Subcutaneous preadipocyte (primary cell): ENCODE measurements at places on chromosomes 2 and 18. TPM values are rescaled to one million over a fixed set of nuclear protein-coding genes. Genes with fewer than 3 reads are reported as not detected.

Gene CTAGE1
- total RNA-seq: not detected in 2 replicates

Gene REG1A
- not detected in 2 replicates for total RNA-seq

Gene STON1
- 3.3 and 7.4 TPM in 2 replicates for total RNA-seq

Gene UGT1A3
- total RNA-seq: not detected in 2 replicates

Gene ZNF804A
- total RNA-seq: under 0.01 and 0.98 TPM in 2 replicates

Gene MAIP1
- total RNA-seq: 24.3 and 26.0 TPM in 2 replicates

Gene UCN
- total RNA-seq: 0.59 and 0.73 TPM in 2 replicates
